Stomach (tissue), 19 donors: ENCODE measurements at places on chromosomes 2 and 18. TPM values are rescaled to one million over a fixed set of nuclear protein-coding genes. Genes with fewer than 3 reads are reported as not detected.

DNA sequence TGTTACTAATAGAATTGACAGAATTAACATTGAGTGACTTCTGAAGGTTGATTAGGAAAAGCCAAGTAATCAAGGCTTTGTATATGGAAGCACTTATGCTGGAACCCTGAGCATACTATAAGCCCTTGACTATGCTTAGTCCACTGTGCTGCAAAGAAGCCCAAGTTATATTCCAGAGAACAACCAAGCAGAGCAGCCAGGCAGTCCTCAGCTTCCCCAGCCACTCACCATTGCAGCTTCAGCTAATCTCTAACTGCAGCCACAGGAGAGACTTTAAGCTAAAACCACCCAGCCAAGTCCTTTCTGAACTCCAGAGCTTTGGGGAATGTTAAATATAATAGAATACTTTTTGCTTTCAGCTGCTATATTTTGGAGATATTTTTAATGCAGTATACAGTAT lies 164.4 kb upstream of the VWC2L start:
- no peak for DNase-seq

DNA sequence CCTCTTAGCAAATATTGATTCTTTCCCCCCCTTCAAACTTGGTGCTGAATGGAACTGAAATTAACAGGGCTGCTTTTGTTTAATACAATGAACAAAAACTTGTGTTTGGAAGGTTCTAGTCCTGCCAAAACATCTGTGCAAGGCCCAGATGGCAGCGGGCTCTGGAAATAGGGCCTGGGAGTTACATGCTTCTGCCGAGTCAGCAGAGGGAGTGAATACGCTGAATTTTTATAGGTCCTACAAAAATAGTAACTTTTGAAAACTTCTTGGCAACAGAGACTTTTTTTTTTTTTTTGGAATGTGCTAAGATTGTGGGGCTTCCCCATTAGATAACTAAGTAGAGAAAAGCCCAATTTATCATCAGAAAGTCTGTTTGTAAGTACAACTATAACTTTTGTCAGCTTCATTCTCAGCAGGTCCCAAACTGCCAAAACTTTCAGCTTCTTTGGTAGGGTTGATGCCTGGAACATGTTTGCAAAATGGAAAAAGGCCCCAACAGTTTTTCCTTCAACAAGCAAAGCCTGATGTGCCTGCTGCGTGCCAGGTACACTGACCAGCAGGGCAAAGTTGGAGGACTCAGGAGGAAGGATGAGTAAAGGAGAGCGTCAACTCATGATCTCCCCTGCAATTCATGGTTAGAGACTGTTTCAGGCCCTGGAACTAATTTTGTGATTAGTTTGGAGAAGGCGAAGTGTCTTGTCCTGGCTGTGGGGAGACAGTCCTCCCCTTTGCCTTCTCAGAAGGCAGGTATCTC lies 45.1 kb upstream of the HDAC4 start:
- peak; percentile 77 for DNase-seq

Gene CGREF1
- total RNA-seq = 4.1 TPM

Gene ALPI
- total RNA-seq = 12.3 TPM

- no peak for DNase-seq
Observed at GRCh38 chr2:159737292-159737916, 25.1 kb downstream of the MARCHF7 start.

DNA sequence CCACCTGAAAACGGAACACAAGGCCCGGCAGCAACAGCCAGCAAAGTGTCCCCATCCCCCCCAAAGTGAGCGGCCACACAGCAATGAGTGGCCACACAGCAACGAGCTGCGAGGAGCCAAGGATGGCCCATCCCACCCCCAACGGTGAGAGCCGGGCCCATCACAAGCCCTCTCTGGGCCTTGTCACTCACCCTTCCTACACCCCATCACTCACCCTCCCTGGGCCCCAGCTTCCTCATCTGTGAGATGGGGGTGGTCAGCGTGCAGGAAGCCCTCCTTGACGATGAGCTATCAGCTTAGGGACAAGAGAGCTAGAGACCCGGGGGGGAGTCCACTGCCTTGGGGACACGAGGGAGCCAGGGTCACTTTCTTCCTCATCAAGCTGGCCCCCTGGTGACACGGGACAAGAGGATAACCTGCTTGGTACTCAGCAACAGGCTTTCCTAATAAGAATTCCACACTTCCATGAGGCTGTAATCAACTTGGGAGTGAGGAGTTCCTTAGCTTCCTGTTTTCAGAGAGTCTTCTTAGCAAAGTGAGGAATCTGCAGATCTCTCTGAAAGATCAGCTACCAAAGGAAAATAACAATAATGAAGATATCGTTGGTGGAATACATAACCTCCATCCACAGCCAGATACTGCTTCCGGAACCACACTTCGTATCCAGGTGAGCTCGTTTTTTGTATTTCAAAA lies 92.8 kb downstream of the HDAC4 start:
- no peak for DNase-seq

DNA sequence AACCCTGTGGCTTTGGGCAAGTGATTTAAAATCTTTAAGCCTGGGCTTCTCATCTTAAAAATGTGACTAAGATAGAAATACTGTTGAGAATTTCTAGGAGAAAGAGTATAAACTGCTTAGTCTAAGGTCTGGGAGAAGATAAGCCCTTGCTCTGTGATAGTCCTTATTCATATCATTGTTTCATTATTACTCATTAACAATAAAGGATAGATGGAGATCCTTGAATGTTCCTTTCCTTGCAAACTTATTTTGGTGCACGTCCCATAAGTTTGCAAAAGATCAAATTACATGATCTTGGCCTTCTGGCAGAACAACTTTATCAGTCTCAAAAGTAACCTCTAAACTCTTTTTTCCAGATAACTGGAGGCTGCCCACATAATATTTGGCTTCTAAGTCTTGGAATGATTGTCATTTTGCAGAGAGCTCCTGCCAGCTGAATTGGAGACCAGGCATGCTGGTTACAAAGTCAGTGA lies 138.3 kb downstream of the FAM124B start:
- DNase-seq = no peak

DNA sequence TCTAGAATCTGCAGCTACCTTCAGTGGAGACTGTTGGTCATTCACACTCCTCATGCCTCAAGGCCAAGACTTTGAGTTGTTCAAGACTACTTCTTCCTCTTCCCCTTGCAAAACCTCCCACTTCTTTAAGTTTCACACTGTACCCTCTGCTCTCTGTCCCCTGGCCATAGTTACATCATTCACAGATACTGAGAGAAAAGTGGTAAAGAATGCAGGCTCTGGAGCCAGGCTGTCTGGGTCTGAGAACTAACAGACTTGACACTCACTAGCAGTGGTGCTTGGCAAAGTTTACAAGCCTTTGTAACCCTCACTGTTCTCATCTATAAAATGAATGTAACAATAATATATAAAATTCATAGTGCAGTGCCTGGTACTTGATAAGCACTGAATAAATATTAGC lies 61.8 kb downstream of the CDH20 start:
- DNase-seq = no peak

- no peak for DNase-seq
Observed at GRCh38 chr2:212032032-212032431, 506.6 kb downstream of the ERBB4 start.

DNA sequence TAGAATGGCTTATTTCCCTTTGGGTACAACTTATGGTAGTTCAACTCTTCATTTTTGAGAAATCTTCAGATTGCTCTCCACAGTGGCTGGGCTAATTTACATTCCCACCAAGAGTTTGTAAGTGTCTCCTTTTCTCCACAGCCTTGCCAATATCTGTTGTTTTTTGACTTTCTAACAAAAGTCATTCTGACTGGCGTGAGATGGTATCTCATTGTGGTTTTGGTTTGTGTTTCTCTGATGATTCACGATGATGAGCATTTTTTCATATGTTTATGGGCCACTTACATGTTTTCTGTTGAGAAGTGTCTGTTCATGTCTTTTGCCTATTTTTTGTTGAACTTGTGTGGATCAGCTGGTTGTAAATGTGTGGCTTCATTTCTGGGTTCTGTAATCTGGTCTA lies 871.0 kb downstream of the EPHA4 start:
- no peak for DNase-seq

DNA sequence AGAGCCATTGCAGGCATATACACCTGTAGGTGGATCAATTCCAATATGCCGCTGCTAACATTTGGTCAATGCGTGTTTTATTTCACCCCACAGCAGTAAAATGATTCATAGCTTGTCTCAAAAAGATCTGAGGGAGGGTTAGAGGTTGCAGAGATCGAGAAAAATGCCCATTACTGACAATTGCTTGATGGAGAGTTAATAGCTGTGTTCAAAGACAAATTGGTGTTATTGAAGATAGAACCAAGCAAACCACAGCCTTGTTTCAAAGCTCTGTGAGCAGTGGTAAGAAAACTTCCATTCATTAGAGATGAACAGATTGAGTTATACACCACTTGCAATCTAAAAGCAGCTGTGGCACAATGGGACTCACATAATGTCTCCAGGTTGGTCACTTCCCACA lies 95.4 kb downstream of the KCNE4 start:
- DNase-seq = no peak

- no peak for DNase-seq
Observed at GRCh38 chr18:9710037-9710436, 1.9 kb downstream of the RAB31 start.

Gene ZNF514
- 37.5 TPM for total RNA-seq

DNA sequence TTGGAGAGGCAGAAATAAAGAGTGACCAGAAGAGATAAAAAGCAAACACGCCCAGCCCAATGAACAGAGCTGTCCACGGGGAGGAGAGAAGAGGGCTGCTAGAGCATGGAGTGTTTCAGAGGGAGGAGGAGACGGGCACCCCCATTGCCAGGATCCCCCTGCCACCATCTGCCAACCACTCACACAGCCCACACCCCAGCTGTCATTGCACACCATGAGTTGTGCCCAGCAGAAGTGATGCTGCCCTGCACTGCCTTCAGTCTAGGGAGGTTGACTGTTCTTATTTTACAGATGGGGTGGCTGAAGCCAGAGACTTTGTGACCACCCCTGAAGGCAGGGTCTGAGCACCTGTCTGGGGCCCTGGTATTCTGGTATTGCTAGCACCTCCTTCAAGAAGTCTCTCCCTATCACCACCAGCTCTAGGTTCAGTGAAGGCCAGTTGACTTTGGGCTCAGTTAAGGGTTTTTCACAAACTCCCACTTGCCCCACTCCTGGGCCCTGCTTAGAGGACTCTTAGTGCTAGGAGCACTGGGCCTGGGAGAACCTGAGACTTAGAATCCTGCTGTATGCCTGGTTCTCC lies 2.4 kb downstream of the FABP1 start:
- DNase-seq = no peak

DNA sequence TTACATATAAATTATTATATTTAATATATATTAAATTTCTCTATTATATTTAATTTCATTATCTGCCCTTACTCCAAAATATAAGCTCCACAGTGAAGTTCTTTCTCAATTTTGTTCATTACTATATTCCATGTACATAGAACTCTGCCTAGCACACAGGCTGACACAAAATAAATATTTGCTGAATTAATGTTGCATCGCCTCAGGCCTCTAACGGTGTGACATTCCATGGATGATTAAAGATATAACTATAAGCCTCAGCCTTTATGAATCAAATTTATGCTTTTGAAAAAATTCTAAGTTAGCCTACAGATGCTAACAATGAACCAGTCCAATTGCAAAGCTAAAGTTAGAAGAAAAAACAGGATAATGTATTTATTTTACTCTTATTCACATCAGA lies 1337.2 kb upstream of the NRXN1 start:
- DNase-seq = no peak

DNA sequence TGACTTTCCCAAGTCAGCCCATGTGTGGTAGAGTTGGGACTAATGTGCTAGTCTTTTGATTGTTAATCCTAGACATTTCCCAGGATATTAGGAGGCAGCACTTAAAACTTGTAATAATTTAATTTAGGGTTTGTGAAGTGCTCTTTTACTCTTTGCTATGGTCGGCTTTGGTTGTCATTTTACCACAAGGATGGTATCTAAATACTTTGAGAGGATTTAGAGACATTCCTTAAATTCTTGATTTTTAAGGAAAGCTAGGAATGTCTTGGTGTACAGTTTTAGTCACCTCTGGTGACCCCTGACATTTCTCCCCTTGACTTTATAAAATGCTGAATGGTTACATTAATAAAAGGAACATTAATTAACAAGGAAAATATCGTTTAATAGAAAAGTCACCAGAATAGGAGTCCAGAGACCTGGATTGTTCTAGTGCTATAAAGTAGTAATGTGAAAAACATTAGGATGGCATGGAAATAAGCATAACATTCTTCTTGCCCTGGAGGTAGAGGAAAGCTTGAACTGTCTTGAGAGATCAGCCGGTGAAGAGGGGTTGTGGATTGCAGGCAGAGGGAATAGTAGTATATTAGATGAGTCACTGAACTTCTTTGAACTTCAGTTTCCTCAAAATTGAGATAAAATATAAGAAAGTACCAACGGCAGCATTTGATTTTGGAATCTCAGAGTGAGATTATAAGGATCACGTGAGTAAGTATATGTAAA lies 209.2 kb downstream of the MCFD2 start:
- DNase-seq = no peak

DNA sequence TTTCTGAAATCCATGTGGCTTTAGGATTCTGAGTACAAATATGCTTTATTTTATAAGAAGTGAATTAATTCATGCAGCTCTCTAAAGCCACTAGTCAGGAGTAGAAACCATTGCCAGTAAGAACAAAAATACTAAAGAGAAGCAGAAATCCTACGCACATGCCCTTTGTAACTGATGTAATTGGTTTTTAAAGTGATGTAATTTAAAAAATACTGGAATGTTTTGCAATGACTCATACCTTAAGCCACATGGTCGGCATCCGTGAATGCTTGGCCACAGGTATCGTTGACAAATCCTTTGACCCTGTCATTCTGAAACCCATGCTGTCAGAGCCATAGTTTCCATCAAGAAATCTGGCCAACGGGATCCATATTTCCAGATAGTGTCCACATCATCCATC lies 213.3 kb downstream of the ACKR3 start:
- DNase-seq = no peak

GRCh38 chr2:80019571-80020460 lies 284.7 kb downstream of the LRRTM1 start:
- no peak for DNase-seq

- peak; percentile 37 for DNase-seq
Observed at GRCh38 chr18:44699572-44700261, 19.0 kb downstream of the SETBP1 start.

Gene DOK6
- total RNA-seq = 2.0 TPM

- DNase-seq = no peak
Observed at GRCh38 chr2:19894134-19894792, 7.5 kb downstream of the TTC32 start.

Gene CAPN14
- total RNA-seq = not detected

DNA sequence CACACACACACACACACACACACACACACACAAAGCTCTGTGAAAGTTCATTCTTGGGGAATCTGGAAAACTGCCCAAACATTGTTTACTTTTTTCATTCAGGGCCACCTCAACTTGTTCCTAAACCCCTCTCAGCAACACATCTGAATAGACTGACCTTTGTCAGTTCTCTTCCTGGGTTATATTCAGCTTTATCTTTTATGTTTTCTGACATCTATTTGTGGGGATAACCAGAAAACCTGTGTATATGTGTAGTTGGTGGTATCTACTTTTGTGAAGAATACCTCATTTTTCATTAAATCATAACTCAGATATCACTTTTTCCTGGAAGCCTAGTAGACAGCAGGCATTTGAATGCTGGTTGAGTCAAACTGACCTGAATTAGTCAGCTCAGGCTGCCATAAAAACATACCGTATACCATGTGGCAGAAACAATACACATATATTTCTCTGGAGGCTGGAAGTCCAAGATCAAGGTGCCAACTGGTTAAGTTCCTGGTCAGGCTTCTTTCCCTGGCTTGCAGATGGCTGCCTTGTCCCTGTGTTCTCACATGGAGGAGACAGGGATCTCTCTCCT lies 11.0 kb upstream of the RNF144A start:
- DNase-seq = no peak
